H4 (cell line): ENCODE measurements at places on chromosomes 1 and 21.

DNA sequence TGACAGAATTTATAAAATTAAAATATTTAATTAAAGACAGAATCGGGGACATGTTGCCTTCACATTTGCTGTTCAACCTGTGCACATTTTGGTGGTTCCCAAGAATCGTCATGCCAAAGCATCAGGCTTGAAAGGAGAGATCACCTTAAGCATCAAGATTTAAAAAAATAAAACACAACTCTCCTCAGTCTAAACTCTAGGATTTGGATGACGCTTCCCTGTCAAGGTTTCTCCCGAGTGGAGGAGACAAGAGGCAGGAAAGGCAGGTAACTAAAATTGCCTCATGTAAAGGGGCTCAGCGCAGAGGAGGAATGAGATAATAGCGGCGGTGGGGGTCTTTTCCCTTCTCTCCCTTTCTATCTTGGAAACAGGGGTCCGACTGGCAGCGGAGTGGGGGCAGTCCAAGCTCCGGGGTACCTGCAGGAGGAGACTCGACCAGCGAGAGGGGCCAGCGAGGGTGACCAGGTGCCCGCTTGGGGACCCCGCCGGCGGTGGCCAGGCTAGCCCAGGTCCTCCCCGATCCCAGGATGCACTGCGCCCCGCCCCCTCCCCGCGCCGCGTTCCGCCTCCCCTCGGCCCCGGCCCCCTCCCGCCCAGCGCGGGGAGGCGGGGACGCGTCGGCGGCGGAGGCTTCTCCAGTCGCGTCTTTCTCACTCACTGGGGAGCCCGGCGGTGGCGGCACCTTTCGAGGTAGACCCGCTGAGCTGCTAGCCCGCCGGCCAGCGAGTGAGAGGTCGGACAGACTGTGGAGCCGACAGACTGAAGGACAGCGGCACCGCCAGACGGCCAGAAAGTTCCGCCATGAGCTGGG is at the start of gene FNBP1L:
FNBP1L (plus strand) TSS at position 638 of the 811 bp plus-strand sequence; CDS start at position 802, 164 bp downstream.
- DNase-seq = peak; percentile 43

DNA sequence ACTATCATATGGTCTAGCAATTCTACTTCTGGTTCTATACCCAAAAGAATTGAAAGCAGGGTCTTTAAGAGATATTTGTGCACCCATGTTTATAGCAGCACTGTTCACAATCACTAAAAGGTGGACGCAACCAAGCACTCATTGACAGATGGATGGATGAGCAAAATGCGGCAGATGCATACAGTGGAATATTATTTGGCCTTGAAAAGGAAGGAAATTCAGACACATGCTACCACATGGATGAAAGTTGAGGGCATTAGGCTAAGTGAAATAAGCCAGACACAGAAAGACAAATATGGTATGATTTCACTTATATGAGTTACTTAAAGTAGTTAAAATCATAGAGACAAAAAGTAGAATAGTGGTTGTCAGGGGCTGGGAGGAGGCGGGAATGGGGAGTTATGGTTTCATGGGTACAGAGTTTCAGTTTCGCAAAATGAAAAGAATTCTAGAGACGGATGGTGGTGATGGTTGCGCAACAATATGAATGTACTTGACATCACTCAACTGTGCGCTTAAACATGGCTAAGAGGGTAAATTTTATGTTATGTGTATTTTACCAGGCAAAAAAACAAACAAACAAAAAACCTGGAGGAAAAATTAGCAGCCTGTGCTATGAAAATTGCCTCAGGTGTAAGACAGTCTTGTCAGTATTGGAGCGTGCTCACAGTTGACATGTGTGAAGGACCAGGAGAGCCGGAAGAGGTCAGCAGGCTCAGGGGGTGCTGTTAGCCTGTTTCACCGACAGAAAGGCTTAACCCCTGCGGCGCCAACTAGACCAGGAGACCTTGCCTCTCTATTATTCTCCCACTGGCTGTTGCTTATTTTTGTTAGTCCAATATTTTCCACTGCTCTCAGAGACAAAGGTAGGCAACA is 26.5 kb downstream of the CD247 start:
- DNase-seq = no peak

DNA sequence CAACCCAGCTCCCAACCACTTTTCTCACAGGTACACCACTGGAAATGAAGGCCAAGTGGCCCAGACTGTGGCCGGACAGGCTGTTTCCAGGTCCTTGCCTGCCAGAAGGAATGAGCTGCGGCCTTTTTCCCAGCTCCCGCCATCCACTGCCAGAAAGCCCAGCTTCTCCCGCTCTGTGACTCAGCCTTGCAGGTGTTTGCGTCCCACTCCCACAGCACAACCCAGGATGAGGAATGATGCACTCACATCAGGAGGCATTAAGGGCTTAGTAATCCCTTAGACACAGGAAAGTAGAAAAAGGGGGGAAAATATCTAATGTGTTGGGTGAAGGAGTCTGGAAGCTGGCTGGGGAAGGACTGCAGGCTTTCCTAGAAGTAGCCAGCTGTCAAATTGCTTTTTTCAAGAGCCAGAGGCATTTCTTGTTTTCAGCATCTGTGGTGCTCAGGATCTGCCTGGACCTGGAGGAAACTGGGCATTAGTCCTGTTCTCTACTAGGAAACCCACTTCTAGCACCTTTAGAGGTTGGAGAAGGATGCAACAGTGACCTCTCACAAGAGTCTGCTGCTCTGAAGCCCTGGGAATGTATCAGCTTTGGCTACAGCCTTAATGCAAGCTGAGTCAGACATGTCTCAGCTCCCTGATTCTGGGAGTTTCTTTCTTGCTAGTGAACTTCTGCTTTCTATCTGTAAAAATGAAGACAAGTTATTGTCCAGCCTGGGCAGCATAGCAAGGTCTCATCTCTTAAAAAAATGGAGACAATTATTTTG is 13.2 kb upstream of the MAP1LC3C start:
- no peak for DNase-seq

DNA sequence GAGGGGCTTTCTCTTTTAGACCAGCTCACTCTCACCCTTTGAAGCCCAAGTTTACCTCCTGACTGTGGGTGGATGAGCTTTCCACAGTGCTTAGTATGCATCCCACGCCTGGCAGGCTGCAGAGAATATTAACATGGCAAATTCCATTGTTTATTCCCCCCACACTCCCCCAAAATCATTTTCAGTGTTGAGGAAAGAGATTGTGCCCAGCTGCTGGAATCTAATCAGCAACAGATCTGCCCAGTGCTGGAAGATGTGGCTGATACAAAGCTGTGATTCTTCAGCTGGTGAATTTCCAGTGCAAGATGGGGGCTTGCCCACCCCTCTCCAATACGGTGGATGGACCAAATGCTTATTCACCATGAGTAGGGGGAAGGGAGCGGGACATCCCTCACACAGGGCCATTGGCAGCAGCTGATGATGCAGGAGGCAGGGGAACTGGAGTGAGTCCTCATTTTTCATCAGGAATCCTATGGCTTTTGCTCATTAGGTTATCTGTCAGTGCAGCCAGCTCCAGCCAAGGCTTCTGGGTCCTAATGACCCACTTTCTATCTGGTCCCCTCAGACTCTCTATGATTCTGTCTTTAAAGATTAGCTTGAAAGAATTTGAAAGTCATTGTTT is 39.7 kb upstream of the KCNA3 start:
- no peak for DNase-seq

GRCh38 chr1:111476761-111477309 is 3.1 kb downstream of the C1orf162 start:
- DNase-seq = no peak

DNA sequence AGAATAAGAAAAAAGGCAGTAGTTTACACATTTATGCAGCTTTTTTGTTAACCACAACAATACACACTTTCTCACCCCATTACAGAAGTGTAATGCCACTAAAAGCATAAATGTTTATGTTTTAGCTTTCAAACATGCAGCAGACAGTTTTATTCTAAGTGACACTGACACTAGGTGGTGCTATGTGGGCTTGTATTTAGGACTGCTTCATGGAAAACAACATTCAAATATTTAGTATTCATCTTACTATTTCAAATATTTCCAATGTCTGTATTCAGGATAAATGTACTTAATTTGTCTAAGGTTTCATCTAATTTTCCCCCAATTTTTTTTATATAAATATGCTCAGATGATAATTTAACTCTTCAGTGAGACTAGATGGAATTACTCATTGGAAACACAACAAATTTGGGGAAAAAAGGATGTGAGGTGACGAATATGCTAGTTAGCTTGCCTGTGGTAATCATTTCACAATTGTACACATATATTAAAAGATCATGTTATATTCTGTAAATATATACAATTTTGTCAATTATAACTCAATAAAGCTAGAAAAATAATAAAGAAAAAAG is 71.4 kb downstream of the USP1 start:
- peak; percentile 60 for DNase-seq
